Stimulated activated CD8-positive, alpha-beta memory T cell treated with anti-CD3 and anti-CD28 coated beads, Interleukin-2, amount 100 ng/mL, for 1 hour (primary cell): ENCODE measurements at places on chromosomes 2 and 18.
A peak's percentile ranks its signal among the peaks of the same experiment; 100 is the strongest.

- DNase-seq = no peak
Measured at GRCh38 chr2:109694190-109694589, 80.0 kb downstream of the SOWAHC start.

- no peak for DNase-seq
Measured at GRCh38 chr2:12048550-12048949, 302.1 kb downstream of the LPIN1 start.

- DNase-seq = no peak
Measured at GRCh38 chr2:231047274-231047922, 9.3 kb upstream of the PSMD1 start.

DNA sequence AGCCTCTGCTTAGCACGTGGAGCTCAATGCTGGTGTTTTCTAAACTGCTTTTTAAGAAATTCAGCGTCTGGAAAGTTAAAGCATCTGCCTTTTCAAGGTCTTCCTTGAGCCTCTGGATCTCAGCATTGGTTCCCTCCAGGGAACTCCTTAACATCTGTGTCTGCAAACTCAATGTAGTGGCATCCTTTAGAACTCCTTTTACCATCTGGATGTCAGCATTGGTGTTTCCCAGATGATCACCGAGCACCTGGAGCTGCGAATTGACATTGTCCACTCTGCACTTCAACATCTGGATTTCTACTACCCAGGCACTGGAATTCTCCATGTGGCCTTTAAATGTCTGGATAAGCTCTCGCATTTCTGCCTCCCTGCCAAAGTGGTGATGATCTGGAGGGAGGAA lies 3.7 kb downstream of the CLEC4F start:
- no peak for DNase-seq

DNA sequence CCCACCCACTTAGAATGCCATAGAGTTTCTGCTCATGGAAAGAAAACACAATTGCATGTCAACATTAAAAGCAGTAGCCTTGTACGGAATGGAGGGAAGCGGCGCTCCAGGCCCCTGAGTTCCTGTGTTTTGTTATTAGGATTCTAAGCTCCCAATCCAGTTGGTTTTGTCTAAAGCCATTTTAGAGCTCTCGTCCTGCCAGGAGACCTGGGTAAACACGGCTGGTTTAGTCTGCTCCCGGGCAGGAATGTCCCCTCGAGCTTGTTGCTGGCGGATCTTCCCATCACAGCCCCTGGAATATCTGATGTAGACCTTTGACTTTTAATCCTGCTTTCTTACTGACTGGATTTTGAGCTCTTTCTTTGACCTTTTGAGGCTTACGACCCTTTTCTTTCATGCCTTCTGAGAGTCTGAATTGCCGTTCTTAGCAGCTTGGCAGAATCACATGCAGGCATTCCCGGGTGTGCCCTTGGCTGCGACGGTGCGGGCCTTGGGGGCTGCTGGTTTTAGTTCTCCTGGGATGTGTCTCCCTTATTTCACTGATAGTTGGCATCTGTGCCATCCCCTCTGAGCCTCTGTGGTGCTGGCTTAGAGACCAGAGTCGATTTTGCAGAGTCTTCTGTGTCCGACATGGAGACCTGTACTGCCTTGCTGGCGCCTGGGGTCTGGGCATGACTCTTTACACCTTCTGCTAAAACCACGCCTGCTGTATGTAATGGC lies 25.4 kb downstream of the GREB1 start:
- DNase-seq = no peak

GRCh38 chr2:53655256-53655655 lies 112.3 kb upstream of the CHAC2 start:
- no peak for DNase-seq

DNA sequence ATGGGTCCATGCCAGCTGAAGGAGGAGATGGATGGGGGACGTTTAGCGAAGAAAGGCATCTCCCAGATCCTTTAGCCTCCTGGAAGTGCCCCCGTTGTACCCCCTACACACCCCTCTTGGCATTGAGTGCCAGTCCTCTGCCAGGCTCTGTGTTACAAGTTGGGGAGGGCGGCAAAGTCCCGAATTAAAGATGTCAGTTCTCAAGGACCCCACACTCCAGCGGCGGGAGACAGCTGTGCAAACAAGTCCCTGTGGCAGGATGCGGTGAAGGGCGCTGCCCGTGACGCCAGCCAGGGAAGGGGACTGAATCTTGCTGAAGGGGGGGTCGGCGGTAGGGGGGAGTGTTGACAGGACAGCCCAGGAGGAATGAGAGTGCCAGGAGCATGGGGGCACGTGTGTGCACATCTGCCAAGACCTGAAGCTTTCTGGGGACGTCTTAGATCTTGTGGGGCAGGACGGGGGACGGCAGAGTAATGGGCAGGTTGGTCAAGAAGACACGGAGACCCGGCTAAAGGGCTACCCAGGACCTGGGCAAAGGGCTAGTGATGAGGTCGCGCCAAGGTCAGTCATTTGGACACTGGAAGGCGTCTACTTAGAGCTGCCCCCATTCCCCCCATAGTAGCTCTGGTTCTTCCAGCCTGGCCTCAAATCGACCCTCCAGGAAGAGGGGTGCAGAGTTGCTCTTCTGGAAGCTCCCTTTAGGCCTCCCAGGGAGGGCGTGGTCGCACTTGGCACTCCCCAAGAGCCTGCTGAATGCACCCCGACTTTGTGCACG lies 2.8 kb upstream of the CTDSP1 start:
- DNase-seq = peak; percentile 64

- no peak for DNase-seq
Measured at GRCh38 chr2:130766037-130766436, 10.7 kb downstream of the AMER3 start.

- no peak for DNase-seq
Measured at GRCh38 chr2:127308586-127309138, 14.7 kb upstream of the ERCC3 start.

GRCh38 chr18:73331212-73331772 lies 463.5 kb upstream of the NETO1 start:
- no peak for DNase-seq

DNA sequence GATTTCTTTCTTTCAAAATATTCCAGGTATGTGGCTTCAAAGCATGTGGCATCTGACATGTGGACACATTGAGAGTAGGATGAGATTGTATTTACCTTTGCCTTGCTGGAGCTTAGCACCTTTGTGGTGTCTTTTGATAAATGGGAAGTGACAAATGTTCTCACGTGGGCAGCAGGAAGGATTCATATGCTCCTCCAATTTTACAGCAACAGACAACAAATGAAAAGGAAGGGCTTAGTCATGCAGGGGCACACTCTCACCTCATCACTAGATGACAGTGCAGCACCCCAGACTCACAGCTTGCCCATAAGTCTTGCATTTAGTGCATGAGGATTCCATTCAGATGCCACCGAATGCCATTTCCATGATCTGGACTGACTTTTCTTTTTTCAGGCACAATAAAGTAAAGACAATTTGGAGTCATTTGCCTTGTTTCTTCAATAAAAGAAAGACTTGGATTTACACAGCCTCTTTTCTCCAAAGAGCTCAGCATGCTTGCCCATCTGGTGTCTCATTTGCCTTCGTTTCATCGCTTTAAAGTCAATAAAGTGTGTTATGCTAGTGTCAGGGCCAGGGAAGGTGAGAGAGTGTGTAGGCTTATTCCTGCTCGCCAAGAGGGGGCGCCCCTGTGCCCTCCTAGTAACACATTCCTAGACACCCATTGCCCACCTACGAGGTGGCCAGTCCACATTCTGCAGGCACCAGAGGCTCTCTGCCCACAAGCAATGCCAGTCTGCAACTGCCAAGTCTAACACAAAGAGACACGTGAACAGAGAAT lies 39.6 kb upstream of the DAPL1 start:
- no peak for DNase-seq

DNA sequence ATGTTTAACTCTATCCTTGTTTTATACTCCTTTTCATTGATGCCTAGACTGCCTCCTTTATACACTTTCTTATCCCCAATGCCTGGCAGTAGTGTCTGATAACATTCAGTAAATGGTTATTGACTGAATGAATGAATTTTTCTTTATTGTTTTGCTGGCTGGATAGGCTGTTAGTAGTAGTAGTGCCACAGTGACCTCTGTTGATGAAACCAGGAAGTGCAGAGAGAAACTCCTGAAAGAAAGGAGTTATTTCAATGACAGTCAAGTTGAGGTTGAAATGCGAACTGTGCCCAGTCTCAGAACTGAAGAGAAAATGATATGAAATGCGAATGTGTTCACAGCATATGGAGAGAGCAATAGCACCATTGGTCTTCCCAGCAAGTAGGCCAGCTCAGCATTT lies 26.8 kb upstream of the SLC9A2 start:
- no peak for DNase-seq

DNA sequence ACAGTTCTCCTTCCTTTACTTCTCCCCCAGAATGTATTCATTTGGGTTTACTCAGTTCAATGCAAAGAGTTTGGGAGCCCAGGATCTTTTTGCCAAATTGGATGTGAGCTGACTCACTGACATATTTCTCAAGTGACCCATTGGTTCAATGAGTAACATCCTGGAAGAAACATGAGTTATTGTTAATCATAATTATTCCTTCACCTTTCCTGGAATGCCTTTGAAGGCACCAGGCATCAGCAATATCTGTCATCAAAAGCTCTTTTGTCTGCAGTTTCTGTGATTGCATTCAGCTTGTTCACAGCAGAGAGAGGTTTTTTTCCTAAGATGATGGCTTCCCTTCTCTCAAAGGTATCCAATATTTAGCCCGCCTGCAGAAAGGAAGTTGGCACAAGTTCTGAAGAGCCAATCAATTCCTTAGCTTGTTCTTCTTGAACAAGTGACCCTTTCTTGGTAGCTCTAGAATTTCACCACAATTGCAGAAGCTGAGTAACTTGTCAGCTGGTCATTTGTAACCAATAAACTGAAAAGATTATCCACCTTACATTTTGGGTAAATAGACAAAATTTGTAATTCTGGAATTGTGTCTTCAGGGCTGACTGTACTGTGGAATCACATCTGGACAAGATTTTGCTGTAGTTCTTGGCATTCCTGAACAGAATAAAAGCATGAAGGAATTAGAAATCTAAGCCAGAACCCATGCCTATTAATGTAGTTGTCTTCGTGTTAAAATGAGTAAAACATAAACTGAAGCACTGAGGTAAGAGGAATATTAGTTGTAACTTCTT lies 72.2 kb upstream of the TMEM17 start:
- no peak for DNase-seq

- DNase-seq = no peak
Measured at GRCh38 chr2:217832987-217833386, 169.8 kb downstream of the TNS1 start.
